ENCODE measurements at places on chromosomes 5 and 9. TPM values are rescaled to one million over a fixed set of nuclear protein-coding genes. Genes with fewer than 3 reads are reported as not detected.

SLC46A2 gene
- not detected for total RNA-seq

C5orf52 gene
- total RNA-seq: not detected

LRRC70 gene
- 0.37 TPM for total RNA-seq

CXXC5 gene
- 43.1 TPM for total RNA-seq

MED27 gene
- total RNA-seq: 26.9 TPM

TNFSF8 gene
- not detected for total RNA-seq

MAPKAP1 gene
- 72.5 TPM for total RNA-seq

FLT4 gene
- total RNA-seq: 0.17 TPM

SOX30 gene
- 0.27 TPM for total RNA-seq

NUDCD2 gene
- 56.8 TPM for total RNA-seq

SLC25A48 gene
- 2.8 TPM for total RNA-seq

NR4A3 gene
- 0.86 TPM for total RNA-seq

BARHL1 gene
- total RNA-seq: not detected

ALDOB gene
- 1.2 TPM for total RNA-seq

HTR4 gene
- total RNA-seq: not detected

SLC36A3 gene
- not detected for total RNA-seq

PRRX2 gene
- 25.5 TPM for total RNA-seq

GCNT4 gene
- total RNA-seq: 0.07 TPM

DOCK2 gene
- total RNA-seq: 0.89 TPM

TMEFF1 gene
- total RNA-seq: 3.3 TPM

NUTM2F gene
- total RNA-seq: not detected
